Inflammatory macrophage treated with lipopolysaccharide for 1 hour (primary cell): ENCODE measurements at places on chromosomes 1 and 21.

DNA sequence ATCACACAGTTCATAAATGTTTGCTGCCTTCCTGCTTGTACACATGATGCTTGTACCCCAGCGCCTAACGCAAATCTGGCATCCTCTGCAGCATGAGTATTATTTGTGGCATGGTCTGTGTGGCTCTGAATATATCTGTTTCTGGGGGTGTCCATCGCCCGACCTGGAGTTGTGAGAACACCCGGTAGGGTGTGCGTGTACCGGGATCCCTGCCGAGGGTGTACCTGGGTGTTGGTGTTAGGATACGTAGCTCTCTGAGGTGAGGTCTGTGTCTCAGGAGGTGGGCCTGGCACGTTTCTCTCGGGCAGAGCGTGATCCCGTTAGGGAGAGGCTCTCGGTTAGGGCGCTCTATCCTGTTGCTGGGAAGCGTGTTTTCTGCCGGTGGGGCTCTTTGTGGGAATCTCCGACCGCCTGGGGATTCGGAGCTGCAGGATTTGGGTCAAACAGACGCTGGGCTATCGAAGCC lies 10.4 kb upstream of the CDC20 start:
- DNase-seq = no peak

DNA sequence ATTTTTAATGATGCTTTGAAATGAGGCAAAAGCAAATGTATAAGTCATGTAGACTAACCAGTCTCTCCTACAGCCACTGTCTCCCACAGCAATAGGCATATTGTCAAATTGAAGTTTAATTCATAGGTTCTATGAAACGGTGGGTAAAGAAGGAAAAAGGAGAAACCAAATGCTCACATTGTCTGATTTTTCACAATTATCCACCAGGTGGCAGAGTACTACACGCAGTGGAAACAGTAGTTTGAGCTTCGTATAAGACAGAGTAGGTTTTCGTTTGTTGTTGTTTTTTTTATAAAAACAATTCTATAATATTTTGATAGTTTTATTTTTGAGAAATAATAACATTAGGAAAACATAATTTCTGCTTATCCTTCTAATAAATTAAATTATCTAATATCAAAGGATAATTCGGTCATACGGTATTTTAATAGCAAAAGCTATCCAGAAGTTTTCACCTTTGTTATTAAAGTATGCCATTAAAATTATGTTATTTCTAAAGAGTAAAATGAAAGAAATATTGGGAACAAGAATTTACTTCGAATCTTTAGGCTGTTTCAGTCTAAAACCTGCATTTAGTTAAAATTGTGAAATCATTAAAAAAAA lies 39.1 kb downstream of the TYW3 start:
- peak; percentile 32 for DNase-seq

- DNase-seq = no peak
These were observed 11.5 kb downstream of the SH3BGRL3 start for GRCh38 chr1:26291433-26291832.

DNA sequence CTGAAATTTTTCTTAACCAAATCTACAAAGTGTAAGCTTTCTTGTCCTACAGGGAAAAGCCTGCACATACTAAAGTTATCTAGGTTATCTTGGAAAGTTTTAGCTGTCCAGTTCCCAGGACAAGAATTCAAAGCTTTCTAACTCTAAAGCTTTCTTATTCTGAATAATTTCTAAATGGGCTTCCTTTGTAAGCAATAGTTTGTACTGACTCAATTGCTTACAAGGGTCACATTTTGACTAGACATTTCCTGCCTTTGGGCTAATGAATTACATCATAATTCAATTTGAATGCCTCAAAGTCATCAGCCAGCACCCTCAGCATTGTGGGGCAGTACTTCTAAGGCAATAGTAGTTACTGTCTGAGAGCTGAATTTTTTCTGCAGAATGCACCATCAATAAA lies 223.0 kb downstream of the LTN1 start:
- DNase-seq = no peak

DNA sequence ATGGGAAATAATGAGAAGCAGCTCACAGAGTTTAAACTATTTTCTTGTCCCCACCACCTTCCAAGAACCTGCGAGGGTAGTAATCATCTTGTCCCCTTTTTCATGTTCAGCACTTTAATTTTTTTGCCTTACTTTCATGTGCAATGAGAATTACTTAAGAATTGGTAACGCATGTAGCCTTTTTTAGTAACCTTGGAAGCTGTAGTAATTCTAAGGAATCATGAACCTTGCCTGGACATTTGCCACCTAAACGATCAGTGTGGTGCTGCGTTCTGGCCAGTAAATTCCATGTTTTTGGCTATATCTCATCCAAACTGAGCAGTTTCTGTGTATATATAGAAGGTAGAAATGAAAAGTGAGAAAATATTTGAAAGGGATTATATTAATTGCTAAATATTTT lies 3.9 kb upstream of the VAMP3 start:
- no peak for DNase-seq

GRCh38 chr1:96820107-96820506 lies 98.5 kb downstream of the PTBP2 start:
- DNase-seq = no peak

- peak; percentile 86 for DNase-seq
These were observed 16.3 kb downstream of the DPYD start for GRCh38 chr1:97904534-97904933.

- DNase-seq = no peak
These were observed 89.5 kb downstream of the STUM start for GRCh38 chr1:226638001-226638601.

DNA sequence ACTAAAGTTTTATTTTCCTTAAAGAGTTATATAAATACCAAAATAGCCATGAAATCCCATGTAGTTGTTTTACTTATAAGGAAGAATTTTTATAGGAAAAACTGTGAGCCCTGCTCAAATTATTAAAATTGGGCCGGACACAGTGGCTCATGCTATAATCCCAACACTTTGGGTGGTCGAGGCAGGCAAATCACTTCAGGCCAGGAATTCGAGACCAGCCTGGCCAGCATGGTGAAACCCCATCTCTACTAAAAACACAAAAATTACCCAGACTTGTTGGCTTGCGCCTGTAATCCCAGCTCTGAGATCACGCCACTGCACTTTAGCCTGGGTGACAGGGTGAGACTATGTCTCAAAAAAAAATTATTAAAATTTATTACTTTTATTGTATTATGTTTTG lies 149.3 kb downstream of the MRPL39 start:
- DNase-seq = no peak

DNA sequence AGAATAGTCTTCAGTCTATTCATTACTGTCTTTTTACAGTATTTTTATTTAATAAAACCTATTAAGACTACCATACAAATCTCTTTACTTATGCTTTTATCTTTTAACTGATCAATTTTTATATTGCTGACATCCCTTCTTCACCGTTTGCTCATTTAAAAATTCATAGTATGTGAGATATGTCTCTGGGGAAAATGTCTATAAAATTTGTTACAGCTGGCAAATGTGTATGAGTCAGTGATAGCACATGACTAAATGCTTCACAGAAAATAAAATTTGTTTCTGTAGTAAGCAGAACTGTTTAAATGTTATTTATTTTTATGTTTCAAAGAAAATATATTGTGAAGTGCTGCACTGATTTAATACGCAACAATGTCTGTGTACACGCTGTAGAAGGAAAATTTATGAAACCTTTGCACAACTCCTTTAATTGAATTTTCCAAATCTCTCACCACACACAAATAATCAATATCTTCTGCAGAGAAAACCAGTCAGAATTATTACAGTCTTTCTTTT lies 74.2 kb downstream of the ITGB3BP start:
- no peak for DNase-seq

DNA sequence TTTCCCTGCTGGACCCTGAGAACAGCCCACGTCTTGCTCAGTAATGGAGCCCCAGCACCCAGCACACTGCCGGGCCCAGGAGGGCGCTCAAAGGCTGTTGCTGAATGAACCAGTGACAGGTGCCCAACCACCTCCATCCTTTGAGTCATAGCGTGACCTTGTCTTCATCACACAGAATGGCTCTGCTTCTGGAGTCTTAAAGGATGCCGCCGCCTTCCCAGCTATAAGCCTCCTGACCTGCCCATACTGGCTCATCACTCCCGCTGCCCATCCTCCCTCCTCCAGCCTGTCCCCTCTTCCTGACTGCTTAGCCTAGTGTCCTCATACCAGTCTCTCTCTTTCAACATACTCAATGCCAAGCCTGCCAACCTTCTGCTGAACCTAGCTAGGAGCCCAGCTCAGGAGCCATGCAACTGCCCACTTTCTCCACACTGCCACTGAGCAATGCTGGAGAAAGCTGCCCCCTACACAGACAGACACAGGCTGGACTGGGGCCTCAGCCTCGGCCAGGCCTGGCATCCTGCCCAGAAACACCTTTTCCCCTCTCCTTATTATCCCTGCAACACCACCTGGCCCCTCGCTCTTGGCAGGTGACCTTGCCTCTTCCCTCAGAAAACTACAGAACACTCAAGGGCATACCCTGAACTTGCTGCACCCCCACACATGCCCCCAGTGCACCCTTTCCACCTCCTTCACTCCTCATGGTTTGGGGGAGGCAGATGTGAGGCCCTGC lies 14.1 kb downstream of the TTC39A start:
- DNase-seq = no peak

DNA sequence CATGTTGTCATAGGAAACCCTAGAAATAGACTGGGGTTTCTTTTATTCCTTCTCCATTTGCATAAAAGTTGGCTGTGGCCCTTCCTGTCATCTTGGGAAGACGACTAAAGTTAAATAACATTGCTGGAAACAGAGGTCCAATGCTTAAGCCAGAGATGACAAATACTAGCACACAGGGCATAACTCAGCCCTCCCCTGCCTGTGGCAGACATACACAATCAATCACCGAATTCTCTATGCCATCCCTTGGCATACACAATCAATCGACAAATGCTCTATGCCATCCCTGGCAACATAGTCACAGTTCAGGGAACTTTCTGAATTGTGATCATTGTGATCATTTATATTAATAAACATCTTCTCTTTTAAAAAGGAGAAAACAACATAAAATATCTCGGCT lies 229.4 kb downstream of the KAZN start:
- no peak for DNase-seq

GRCh38 chr1:169588785-169589485 lies 2.7 kb upstream of the F5 start:
- no peak for DNase-seq

DNA sequence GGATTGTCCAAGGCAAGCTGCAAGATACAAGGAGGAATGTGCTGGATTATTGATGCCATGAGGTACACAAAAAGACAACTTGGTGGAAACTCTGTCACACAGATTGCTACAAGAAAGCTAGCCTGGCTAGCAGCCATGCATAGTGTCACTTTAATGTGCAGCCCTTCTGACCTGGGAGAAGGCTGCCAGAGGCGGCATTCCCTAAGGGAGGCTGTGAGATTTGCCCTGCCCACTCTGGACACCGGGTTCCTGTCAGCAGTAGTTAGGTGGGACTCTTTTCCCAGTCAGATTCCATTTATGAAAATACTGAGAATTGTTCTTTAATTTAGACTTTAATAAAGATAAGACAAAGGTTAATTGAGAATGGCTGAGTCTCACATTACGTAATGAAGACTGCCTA lies 47.8 kb upstream of the SYT6 start:
- DNase-seq = no peak

DNA sequence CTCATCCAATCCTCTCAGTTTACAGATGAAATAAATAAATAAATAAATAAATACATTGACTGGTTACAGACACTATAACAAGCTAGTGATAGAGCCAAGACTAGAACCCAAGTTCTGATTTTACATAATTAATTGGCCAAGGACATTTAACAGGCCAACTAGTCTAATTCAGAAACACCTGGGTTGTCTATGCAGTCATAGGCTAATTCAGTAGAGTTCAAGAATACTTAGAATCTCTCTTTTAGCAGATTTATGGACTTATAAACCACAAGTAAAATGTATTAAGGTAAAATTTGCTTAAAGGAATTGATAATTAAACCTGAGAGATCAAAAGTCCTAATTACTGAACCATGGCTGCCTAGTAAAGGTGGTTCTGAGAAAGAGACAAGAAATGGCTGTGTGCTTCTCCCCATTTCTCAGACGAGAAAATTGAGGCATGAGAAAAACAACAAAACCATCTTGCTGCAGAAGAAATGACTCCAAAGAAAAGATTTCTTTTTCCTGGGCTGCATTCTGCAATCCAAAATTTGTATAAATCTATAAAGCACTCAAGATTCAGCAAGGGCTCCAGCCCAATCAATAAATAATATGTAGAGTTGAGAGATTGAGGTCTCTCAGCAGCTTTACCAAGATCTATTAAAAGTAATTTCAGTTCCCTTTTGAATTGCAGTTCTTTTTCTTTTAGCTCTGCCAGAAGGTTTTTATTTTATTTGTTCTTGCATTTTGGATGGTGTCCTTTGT lies 98.3 kb downstream of the DUSP10 start:
- no peak for DNase-seq

DNA sequence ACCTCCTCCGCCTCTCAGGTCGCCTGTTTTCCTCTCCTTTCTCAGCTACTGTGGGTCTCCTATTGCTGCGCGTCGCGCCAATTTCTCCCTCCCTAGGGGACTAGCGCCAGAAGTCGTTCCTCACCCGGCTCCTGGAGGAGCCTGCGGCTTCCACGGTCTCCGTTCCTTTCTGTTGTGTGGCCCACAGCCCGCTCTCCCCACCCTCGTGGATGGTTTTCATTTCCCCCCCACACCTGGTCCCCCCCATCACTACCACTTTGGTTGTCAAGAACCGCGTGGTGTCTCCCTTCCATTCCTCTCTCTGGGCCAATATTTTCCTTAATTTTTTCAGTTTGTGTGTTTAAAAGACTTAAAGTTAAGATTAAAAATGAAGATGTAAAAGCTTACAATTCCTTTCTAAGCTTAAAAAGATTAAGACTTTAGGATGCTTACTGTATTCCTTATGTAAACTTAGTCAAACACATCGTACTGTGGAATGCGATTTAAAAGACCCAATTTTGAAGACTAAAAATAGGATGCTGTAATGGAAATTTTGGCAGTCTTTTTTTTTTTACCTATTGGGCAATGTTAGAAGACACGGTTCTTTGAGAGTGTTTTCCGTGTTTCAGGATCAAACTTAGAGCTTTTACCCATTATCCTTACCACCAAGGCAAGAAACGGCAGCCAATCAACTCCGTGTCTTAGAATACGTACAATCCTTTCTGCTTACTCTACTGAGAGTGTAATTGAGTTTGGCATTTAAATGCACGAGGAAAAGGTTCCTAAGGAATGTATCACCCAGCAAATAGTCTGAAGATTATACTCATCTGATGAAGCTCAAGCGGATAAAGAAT lies 773 bp downstream of the CNST start:
- DNase-seq = peak; percentile 18

GRCh38 chr1:108609483-108610049 lies 49.7 kb downstream of the EEIG2 start:
- no peak for DNase-seq

DNA sequence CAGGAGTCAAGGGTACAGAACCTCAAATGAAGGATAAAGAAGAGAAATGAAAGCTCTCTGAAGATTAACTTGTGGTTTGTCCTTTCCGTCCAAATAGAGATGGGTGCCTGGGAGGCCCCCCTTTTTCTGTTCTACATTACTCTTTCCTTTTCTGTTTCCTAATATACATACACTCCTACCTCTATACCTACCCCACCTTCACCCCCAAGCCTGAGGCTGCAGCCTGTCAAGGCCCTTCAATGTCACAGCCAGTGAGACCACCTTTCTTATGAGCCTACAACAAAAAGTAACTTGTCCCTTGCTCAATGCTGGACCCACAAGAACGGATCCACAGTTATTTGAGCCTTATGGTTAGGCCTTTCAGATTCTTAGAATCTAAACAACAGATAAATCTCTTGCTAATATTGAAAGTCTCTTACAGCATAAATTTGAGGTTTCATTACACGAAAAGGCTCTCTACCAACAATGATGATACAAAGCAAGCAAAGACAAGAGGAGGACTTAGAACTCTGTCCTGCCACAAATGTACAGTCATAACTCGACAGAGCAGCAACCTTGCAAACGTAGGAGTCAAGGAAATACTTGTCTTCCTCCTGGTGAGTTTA lies 4.1 kb upstream of the TRAF3IP3 start:
- no peak for DNase-seq
